Omental fat pad (tissue), 4 donors: ENCODE measurements at places on chromosomes 1 and 21.

GRCh38 chr1:234093741-234094140, 189.3 kb downstream of the SLC35F3 start:
- no peak for DNase-seq

GRCh38 chr1:34162852-34163766, 1.9 kb downstream of the CSMD2 start:
- DNase-seq, result peak; percentile 27

DNA sequence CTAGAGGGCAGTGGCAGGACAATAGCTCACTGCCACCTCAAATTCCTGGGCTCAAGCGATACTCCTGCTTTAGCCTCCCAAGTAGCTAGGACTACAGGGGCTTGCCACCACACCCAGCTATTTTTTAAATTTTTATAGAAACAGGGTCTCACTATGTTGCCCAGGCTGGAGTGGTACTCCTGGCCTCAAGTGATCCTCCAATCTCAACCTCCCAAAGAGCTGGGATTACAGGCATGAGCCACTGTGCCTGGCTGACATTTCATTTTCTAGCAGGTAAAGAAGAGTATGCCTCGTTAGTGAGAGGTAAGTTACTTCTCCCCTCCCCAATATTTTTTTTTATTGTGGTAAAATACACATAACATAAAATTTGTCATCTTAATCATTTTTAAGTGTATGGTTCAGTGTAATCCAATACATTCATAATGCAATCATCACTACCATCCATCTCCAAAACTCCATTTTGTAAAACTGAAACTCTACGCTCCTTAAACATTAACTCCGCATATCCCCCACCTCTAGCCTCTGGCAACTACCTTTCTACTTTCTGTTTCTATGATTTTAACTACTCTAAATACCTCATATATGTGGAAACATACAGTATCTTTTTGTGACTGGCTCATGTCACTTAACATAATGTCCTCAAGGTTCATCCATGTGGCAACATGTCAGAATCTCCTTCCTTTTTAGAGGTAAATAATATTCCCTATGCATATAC, 22.4 kb downstream of the ZZZ3 start:
- no peak for DNase-seq

DNA sequence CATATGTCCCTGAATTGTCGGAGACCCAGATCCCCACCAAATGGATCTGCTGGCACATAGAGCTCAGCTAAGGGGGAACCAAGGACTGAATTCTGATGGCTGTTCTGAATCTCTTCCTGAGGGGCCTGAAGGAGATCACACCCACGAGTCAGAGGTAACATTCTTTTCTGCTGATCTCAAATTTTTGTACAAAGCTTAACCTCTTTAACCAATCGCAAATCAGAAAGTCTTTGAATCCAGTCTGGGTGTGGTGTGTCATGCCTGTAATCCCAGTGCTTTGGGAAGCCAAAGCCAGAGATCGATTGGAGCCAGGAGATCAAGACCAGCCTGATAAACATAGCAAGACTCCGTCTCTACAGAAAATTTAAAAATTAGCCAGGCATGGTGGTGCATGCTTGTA, 62.8 kb upstream of the PRRC2C start:
- no peak for DNase-seq

GRCh38 chr1:40350391-40350790, 23.1 kb upstream of the SMAP2 start:
- DNase-seq, result no peak

- DNase-seq, result no peak
Measured at GRCh38 chr1:179230721-179231120, 1.2 kb upstream of the ABL2 start.

GRCh38 chr1:38508232-38508631, 351.3 kb downstream of the RRAGC start:
- no peak for DNase-seq

DNA sequence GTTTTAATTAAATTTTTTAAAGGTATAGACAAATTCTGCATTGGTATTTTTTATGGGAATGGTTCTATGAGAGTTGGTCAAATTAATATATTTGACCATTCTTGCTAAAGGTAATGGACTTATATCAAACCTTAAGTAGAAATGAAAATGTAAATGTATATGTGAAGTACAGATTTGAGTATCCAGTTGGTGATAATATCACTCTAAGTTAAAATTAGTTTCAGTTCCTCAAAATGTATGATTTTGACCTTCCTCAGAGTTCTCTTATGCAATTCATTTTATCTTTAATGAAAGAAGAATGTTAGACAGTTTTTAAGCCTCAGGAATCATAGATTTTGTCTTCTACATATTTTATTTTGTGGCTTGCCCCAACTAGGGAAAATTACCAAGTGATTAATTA, 1291.5 kb upstream of the B3GALT2 start:
- DNase-seq, result no peak

GRCh38 chr21:33897739-33898138, 17.9 kb downstream of the ATP5PO start:
- DNase-seq, result no peak

DNA sequence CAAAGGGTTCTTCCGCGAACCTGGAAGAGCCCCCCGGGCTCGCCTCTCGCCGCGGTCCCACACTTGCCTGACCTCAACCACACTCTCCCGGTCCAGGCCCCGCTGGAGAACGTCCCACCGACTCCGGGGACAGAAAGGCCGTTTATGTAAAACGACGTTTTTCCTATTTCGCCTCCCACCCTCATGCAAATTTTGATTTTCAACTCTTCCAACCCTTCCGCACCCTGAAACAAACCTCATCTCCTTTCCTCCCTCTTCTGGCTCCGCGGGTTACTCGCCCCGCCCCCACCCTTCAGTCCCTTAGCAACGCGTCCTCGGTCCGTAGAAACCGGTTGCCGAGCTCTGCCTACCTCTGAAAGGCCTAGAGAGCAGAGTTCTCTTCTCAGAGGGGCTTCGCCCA, at the start of gene C1orf141:
Gene C1orf141, minus strand, starts transcription at position 276 of the 400 bp plus-strand sequence. CDS start 7,730 bp downstream, outside the sequence.
- DNase-seq, result no peak

- peak; percentile 44 for DNase-seq
Measured at GRCh38 chr1:3611170-3612019, at the start of gene MEGF6. MEGF6 (minus strand) TSS chr1:3611508; CDS start chr1:3611268, 240 bp downstream.

GRCh38 chr1:22122273-22123070, 20.4 kb downstream of the WNT4 start:
- DNase-seq, result no peak

- DNase-seq, result no peak
Measured at GRCh38 chr1:46098027-46098712, 34.3 kb downstream of the PIK3R3 start.
